ENCODE measurements at places on chromosomes 6 and 20.

DNA sequence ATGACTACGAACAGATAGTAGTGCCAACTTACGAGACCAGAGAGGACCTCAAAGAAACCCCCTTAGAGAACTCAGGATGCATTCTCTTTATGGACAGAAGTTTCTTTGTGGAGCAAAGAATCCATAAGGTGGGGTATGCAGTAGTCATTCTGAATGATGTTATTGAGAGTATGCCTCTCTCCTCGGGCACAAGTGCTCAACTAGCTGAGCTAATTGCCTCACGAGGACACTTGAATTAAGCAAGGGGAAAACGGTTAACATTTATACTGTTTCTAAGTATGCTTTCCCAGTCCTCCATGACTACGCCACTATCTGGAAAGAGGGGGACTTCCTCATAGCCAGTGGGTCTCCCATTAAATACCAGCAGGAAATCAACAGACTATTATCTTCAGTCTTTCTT is 25.6 kb downstream of the MC3R start:
- DNase-seq = no peak

DNA sequence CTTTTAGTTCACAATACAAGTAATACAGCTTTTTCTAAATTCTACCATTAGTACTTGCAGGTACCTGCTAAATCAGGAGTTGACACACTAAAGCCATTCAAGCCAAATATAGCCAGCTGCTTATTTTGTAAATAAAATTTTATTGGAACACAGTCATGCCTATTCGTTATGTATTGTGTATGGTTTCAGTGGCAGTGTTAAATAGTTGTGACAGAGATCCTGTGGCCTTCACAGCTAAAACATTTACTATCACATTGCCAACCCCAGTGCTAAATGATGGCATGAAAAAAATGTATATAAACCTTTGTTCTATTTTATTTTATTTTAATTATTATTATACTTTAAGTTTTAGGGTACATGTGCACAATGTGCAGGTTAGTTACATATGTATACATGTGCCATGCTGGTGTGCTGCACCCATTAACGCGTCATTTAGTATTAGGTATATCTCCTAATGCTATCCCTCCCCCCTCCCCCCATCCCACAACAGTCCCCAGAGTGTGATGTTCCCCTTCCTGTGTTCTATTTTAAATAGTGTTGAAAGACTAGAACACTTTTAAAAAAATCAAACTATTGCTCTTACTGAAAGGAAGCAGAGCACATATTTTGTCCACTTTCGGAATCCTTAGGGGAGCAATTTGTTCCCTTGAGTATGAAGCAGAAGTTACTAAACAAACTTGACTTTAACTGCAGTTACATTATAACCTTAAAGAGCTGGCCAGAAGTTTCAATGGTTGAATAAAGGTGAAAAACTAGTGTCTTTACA is 115.7 kb downstream of the PRIM2 start:
- no peak for DNase-seq

DNA sequence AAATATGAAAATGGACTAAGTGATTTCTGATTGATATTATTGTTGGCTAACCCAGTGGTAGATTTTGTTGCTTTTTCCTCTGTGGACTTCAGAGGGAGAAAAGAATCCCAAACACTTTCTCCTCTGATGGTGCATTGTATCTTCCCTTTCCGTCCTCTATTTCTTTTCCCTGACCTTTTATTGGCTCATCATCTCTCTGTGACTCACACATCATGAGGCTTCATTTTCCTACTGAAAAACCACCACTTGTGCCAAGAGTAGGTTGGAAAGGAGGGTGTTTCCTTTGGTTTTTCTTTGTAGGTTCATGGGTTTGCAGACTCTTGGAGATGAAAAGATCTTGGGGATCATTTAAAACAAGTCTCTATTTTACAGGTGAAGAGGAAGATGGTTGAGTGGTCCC is 311.7 kb upstream of the JAG1 start:
- no peak for DNase-seq

DNA sequence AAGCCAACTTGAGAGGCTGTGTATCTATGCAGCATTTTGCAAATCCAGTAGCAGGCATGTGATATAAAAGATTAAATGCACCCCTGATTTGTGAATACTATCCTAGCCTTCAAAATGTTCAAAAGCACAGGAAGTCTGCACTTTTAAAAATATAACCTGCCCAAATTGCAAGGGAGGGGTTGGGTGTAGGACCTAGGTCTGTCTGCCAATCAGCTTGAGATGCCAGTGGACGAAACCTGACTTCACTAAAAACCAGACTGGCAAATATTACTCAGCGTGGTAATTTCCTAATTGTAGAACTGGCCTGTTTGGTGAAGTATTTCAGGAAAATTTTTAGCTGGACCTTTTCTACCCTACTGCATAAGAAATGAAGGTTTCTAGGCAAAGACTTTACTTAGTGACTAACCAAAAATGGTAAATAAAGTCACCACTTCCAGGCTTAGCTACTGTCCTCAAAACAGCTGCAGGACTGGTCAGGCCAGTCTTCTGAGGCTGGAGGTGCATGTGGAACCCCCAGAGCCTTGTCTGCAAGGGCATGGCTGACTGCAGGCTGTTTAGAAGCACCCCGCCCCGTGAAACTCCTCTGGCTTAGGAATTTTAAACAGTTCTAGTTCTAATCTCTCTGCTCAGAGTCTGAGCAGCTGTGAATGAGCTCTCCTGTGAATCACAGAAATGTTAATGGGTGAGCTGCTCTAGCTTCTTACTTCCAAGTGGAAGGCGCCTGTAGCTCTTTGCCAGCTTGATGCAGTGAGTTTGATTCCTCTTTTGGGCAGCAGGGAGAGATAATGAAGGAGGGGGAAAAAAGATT is 104.4 kb upstream of the ESR1 start:
- no peak for DNase-seq

- DNase-seq = no peak
Measured at GRCh38 chr6:107604549-107604948, 114.6 kb downstream of the SOBP start.

DNA sequence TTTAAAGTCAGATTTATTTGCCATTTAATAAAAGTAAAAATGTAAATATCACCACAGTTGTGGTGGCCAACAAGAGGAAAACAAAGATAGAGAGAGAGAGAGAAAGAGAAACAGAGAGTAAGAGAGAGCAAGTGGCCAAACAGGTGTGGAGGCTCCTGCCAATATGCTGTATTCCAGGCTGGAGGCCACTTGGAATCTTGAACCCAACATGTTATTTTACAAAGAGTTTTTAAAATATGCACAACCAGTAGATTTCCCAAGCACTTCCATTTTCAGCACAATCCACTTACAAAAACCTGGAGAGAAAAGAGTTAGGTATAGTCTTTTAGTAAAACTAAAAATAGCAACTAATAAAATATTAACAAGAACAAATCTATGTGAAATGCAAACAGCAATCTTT is 1323.1 kb upstream of the CITED2 start:
- no peak for DNase-seq

DNA sequence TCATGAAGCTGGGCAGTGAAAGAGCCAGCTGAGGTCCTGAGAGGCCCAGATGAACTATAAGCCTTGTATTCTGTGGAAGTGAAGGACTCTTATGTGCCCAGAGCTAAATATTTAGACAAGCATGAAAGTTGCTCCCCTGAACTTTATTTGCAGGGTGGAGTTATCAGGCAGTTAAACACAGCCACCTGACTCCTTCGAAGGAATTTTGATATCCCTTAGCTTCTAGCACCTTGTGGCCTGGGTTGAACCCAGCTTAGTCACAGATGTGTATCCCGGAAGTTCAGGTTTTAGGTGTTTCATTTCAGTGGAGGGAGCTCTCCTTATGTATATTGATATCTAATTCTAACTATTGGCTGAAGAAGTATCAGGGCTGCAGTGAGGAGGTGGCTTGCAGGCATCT is 20.4 kb downstream of the NR2E1 start:
- DNase-seq = no peak

DNA sequence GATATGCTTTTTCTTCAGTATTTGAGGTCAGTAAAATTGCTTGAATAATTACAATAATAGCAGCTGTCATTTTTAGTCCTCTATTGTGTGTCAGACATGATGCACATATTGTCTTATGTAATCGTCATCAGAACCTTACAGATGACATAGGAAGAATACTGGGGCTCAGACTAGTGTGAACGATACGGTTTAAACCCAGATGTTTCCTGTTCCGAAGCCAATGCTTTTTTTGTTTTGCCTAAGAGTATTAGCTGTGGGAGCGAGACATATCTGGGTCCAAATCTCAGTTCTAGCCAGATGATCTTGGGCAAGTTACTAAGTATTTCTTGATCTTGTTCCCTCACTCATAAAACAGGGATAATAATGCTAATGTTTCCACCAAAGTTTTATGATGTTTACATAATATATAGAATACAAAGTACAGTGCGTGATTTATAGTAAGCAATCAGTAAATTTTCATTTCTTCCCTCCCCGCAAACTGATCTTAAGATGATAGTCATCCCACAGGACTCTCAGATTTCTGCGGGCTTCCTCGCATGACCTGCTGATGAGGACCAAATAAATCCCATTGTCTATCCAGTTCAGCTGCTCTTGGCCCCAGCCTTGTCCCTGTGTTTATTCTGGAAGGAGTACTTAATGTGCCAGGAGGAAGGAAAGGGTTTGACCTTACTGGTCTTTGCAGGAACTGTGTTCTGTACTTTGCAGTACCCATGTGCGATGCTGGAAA is 98.2 kb downstream of the CAP2 start:
- no peak for DNase-seq

DNA sequence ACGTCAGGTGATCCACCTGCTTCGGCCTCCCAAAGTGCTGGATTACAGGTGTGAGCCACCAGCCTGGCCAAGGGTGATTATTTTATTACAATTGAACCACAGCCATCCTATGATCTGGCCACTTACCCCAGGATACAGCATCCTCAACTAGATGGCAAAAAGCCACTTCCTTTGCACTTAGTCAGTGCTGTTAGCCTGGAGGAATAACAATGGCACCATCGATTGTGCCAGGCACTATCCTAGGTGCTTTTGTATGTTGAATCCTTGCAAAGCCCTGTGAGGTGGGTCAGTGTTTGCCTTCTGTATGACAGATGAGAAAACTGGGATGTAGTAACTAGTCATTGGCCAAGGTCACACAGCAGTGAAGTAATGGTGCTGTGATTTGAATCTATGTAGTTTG is 11.2 kb upstream of the TTPAL start:
- no peak for DNase-seq

Measured in HL-60 (cell line).